Neural progenitor cell (in vitro differentiated cells): ENCODE measurements at places on chromosomes 6 and 20. TPM values are rescaled to one million over a fixed set of nuclear protein-coding genes. Genes with fewer than 3 reads are reported as not detected.
A peak's percentile ranks its signal among the peaks of the same experiment; 100 is the strongest.

GRCh38 chr6:63790334-63790733 is 154.7 kb downstream of the PHF3 start:
- no peak for DNase-seq

GRCh38 chr6:25155211-25155610 is 124.0 kb upstream of the CARMIL1 start:
- DNase-seq, result no peak

DNA sequence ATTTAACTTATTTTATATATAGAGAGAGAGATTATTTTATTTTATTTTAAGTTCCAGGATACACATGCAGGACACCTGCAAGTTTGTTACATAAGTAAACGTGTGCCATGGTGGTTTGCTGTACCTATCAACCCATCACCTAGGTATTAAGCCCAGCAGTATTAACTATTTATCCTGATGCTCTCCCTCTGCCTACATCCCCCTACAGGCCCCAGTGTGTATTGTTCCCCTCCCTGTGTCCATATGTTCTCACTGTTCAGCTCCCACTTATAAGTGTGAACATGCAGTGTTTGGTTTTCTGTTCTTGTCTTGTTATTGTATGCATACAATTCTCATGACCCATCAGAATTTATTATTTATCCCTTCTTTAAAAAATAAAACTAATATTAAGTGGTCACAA is 34.6 kb downstream of the FKBP1C start:
- DNase-seq, result peak; percentile 10

DNA sequence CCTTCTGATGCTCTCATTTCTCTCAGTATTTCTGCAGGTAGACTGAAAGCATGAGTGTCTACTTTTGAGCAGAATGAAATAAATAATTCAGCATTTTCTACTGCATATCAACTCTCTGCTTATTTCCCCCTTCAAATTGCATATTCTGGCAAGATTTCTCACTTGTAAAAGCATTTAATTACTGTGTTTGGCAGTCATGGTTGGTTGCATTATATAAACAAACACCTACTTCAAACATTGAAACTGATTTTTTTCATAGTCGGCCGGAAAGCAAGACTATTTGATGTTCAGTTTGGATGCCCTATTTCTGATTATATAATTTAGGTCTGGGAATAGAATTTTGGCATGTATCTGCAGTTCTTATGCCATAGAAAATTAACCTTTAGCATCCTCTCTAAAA is 73.1 kb downstream of the PLEKHG1 start:
- DNase-seq, result no peak

The ELOVL4 gene
- total RNA-seq, result 11.6 and 17.2 TPM in 2 replicates

- DNase-seq, result no peak
These were observed 13.1 kb downstream of the KCNS1 start for GRCh38 chr20:45087814-45088213.

GRCh38 chr6:46923476-46923875 is 1.7 kb upstream of the ADGRF5 start:
- DNase-seq, result no peak

GRCh38 chr6:111230351-111231089 is 143.2 kb downstream of the SLC16A10 start:
- no peak for DNase-seq

The TMEM74B gene
- total RNA-seq, result 2.5 and 4.2 TPM in 2 replicates

DNA sequence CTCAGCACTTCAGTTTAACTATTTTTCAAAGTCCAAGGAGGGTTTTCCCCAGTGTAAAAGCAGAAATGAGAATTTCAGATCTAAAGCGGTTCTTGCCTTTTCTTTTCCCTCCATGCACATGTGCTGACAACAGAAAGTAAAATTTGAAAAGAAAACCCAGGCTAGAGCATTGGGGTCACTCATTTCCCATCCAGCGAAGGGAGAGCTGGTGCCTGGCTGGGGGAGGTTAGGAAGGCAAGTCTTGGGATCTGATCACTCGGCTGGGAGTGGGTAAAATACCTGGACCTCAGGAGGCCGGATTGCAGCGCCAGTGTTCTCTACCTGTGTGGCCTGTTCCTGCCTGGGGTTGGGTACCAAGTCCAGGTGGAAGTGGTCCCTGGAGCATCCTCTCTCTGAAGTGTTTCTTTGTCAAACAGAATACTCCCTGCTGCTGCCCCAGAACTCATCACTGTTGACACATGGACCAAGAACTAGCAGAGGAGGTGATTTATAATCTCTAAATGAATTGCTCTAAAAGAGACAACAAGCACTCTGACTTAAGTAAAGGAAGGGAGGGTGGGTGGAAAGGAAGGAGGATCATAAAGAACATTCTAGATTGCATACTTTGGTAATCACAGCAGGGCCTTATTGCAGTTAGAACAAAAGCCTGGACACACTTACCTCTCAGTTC is 136.0 kb downstream of the MTHFD1L start:
- no peak for DNase-seq
